ENCODE measurements at places on chromosomes 11 and 22.

DNA sequence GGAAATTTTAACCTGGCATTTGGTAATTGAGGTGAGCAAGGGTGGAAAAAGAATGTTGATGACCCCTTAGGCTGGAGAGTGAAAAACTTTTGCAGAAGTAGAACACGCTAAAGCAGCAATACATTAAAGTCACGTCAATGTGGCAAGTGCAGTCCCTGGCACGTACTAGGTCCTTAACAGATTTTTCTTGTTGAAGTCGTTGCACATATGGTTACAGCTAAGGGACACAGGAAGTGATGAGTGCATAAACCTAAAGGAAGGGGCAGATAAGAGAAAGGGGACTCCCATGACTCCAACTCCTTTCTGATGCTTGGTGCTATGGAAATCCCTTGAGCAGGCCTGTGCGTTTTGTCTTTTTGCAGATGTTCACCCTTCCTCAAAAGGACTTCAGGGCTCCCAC, 1.2 kb downstream of the ACCS start:
- H3K27ac ChIP-seq: no peak overlapping the region
- peaks cover 5% of the 10 kb centered on the region for H3K4me1 ChIP-seq
- H3K4me3 ChIP-seq: no peak overlapping the region
- no peak for DNase-seq
- no peaks in the 10 kb centered on the region for H3K27me3 ChIP-seq
- no peaks in the 10 kb centered on the region for H3K36me3 ChIP-seq

DNA sequence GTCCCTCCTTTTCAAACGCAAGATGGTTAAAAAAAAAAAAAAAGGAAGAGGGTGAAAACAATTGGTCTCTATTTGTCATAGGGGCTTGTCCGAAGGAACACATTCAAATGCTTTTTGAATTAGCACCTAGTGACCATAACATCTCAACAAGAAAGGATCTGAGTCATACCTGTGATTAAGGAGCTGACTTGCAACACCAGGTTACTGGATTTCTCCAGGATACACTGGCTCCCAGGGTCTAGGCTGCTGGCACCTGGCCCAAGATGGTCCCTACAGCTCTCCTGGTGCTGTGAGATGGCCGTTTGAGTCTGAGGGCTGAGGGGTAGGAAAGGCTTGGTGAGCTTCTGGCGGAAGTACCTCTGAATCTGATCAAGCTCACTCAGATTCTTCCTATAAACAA, 28.4 kb upstream of the UCP3 start:
- DNase-seq: no peak
- no peak overlapping the region for H3K4me3 ChIP-seq
- H3K4me1 ChIP-seq: peaks cover 4% of the 10 kb centered on the region
- peaks cover 15% of the 10 kb centered on the region for H3K36me3 ChIP-seq

DNA sequence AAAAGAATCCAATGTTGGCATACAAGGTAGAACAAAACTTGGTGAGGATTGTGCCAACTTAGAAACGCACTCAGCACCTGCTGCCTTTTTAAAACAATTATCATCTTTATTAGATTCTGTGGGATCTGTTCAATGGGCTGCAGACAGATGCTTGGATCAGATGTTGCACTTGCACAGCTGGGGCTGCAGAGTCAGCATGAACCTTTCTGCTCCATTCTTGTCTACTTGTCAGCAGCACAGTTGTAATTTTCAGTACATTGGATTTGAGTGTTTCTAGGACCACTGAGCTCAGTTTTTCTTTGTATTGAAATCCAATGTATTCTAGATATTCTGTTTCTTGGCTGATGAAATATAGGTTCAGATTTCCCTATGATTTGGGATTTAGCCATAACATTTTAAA, 164.5 kb downstream of the LUZP2 start:
- no peak overlapping the region for H3K27ac ChIP-seq
- no peak for DNase-seq
- no peaks in the 10 kb centered on the region for H3K36me3 ChIP-seq
- H3K27me3 ChIP-seq: no peaks in the 10 kb centered on the region

DNA sequence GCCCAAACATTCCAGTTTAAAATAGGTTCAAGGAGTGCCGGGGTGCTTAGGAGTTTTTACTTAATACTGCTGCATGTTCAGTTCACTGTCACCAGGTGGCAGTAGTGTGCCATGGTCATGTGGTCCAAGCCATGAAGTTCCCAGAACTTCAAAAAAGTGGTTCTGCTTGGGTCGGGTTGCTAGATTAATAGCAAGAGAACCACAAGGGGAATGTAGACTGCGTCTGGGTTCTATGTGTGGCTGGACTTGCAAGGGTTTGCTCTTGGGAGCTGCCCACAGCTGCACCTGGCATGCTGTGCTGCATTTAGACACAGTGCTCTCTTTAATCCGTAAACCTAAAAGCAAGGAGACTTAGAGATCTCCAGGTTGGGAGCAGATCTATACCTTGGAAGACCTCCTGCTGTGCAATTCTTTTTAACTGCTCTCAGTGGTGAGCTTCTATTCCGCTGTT, 6.5 kb upstream of the SPON1 start:
- no peaks in the 10 kb centered on the region for H3K4me1 ChIP-seq
- H3K4me3 ChIP-seq: no peak overlapping the region
- no peak overlapping the region for H3K27ac ChIP-seq
- H3K36me3 ChIP-seq: no peaks in the 10 kb centered on the region
- H3K27me3 ChIP-seq: peaks cover 58% of the 10 kb centered on the region

DNA sequence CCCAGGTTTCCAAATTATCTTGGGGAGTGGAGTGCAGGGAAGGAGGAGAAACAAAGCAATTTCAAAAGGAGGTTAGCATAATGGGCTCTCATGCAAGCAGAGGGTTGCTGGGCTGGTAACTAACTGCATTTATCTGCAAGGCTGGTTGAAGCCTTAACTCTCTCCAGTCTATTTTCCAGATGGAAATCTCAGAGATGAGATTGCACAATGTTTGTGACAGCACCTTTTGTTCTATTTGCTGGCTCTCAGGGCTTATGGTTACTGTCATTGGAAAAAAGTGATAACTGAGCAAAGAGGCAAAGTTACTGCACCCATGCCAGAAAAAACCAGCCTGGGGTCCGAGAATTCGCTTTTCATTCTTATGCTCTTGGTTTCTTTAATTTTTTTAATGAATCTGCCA, 33.2 kb downstream of the ABCC8 start:
- no peaks in the 10 kb centered on the region for H3K36me3 ChIP-seq
- H3K4me1 ChIP-seq: no peaks in the 10 kb centered on the region
- H3K4me3 ChIP-seq: no peak overlapping the region
- peaks cover 11% of the 10 kb centered on the region for H3K27me3 ChIP-seq

DNA sequence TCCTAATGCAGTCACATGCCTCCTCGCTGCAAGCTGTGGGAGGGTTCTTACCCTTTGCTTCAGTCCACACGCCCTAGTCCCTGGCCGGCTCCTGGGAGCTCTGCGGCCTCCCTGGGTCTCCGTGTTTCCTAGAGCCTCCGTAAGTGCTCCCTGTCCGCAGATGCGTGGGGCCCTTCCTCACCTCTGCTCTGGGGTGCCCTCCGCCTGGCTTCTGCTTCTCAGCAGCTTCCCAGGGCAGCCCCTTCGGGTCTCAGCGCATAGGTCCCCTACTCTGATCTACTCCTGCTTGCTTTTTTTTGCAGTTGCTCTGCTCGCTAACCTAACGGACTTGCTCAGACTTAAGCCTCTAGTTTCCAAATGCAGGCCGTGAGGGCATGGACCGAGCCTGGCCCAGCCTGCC, 22.4 kb downstream of the CAPN1 start:
- no peaks in the 10 kb centered on the region for H3K4me1 ChIP-seq
- H3K27ac ChIP-seq: no peak overlapping the region
- H3K27me3 ChIP-seq: no peaks in the 10 kb centered on the region
- H3K4me3 ChIP-seq: no peak overlapping the region

GRCh38 chr11:74680035-74680671, 51.1 kb downstream of the CHRDL2 start:
- no peak overlapping the region for H3K27ac ChIP-seq
- H3K27me3 ChIP-seq: peaks cover 12% of the 10 kb centered on the region
- H3K4me3 ChIP-seq: no peak overlapping the region
- H3K36me3 ChIP-seq: no peaks in the 10 kb centered on the region
- H3K4me1 ChIP-seq: no peaks in the 10 kb centered on the region
- no peak for DNase-seq

DNA sequence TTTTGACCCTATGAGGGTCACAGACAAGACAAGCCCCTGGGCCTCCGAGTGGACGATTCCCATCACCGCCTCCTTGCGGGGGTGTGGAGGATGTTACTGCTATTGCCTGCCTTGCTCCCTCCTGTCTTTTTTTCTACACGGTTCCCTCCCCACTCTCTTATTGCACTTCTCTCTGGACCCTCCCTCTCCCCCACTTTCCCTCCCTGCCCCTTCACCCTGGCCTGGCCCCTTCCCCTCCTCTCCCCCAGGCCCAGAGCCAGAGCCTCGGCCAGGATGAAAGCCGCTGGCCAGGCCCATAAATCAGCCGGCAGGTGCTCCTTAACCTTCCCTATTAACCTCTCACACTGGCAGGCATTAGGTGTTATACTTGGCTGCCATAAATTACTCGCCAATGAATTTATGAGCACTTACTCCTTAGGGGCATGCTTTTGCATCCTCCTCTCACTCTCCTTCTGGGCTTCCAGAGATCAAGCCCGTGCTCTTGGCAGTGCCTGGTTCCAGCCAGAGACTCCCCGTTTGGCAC, 18.3 kb upstream of the ALX4 start:
- peaks cover 74% of the 10 kb centered on the region for H3K27me3 ChIP-seq
- DNase-seq: no peak
- no peaks in the 10 kb centered on the region for H3K4me1 ChIP-seq
- no peaks in the 10 kb centered on the region for H3K36me3 ChIP-seq
- H3K4me3 ChIP-seq: no peak overlapping the region
- no peak overlapping the region for H3K27ac ChIP-seq

- no peaks in the 10 kb centered on the region for H3K36me3 ChIP-seq
- no peak overlapping the region for H3K4me3 ChIP-seq
- no peaks in the 10 kb centered on the region for H3K4me1 ChIP-seq
- DNase-seq: no peak
- H3K27me3 ChIP-seq: no peaks in the 10 kb centered on the region
Measured at GRCh38 chr11:2305140-2305778, 3.4 kb downstream of the TSPAN32 start.

GRCh38 chr11:122812638-122813037, 25.7 kb upstream of the CRTAM start:
- no peak overlapping the region for H3K4me3 ChIP-seq
- H3K27ac ChIP-seq: no peak overlapping the region
- DNase-seq: no peak
- peaks cover 23% of the 10 kb centered on the region for H3K4me1 ChIP-seq
- no peaks in the 10 kb centered on the region for H3K36me3 ChIP-seq

DNA sequence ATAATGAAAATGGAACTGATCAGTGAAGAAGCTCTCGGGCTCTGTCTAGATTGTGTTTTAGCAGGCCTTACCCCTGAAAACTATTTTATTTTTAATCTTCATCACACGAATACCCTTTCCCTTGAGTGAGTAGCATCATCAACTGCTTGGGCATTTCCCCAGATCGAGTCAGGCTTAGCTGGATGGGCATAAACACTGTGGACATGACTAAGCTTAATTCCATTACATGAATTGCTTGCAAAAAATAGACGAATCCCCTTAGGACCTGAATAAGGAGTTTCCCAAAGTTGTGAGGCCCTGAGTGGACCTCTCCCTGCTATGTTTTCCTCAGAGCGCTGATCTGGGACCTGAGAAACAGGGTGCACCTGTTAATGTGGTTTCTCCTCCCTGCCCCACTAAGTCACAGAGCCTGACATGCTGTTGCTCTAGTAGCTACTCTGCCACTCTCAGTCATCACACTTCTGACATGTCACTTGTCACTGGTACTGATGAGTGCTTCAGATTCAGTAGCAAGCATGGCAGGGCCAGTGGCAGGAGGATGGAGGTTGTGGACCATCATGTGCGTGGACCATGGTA, 53.5 kb downstream of the ENDOD1 start:
- H3K27me3 ChIP-seq: no peaks in the 10 kb centered on the region
- no peak overlapping the region for H3K4me3 ChIP-seq
- no peak overlapping the region for H3K27ac ChIP-seq

DNA sequence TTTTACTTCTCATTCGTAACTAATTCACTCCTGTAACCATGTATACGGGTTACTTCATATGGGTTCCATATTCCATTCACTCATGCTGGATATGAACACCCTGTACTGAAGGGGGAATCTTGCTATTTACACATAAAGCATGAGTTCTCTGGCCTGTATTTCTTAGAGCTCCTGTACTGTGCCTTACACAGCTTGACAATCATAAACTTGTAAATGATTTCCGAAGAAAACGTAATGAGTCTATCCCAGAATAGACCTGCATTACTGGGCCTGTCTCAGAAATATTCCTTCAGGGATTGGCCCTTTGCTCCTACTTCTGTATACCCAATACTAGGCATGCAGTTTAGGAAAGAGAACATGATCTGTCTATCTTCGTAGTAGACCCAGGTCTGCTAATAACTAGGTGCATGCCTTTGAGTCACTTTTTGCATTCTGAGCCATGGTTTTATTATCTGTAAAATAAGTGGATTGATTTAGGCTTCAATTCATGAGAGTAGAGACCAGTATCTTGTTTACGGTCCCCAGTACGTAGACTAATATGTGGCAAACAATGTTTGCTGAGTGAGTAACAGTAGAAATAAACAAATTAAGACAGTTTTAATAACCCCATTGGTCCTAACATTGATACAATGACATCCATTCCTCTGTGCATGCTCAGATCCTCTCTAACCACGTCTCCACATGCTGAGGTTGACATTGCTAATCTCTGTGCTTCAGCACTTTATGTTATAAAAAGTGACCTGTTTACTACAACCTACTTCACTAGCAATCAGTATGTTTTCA, 1.2 kb downstream of the CCDC34 start:
- no peak for DNase-seq
- peaks cover 16% of the 10 kb centered on the region for H3K4me1 ChIP-seq
- peak overlapping the region; percentile 56 for H3K27ac ChIP-seq

DNA sequence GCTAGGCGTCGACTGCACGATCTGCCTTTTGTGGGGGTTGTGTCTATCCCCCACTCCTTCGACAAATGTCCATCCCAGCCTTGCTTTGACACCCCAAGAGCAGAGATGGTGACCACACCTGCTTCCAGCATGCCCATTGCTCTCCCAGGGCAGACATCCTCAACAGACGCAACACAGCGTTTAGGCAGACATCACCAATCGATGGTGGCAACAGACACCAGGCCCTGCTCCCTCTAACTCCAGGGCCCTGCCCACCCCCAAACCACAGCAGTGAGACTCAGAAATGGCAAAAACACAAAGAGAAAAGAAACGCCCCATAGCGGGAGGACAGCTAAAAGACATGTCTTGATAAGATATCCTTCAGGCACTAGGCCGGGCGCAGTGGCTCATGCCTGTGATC, 150.9 kb downstream of the CRYBB2 start:
- no peaks in the 10 kb centered on the region for H3K27me3 ChIP-seq
- peaks cover 17% of the 10 kb centered on the region for H3K36me3 ChIP-seq
- H3K4me3 ChIP-seq: no peak overlapping the region
- no peak overlapping the region for H3K27ac ChIP-seq
- DNase-seq: no peak

- no peaks in the 10 kb centered on the region for H3K36me3 ChIP-seq
- no peak for DNase-seq
- H3K27ac ChIP-seq: no peak overlapping the region
- no peaks in the 10 kb centered on the region for H3K4me1 ChIP-seq
Measured at GRCh38 chr22:40385036-40385782, 14.8 kb downstream of the SGSM3 start.

Data from keratinocyte (primary cell).